Left kidney (tissue), 8 donors: ENCODE measurements at places on chromosomes 3 and 15. TPM values are rescaled to one million over a fixed set of nuclear protein-coding genes. Genes with fewer than 3 reads are reported as not detected.

DAZL gene
- not detected for polyA plus RNA-seq

FAM107A gene
- 4.2 TPM for polyA plus RNA-seq

NPAP1 gene
- polyA plus RNA-seq, result 2.1 TPM

SLMAP gene
- polyA plus RNA-seq, result 59.4 TPM

SLC2A2 gene
- 19.5 TPM for polyA plus RNA-seq

MBD4 gene
- polyA plus RNA-seq, result 54.5 TPM

PARP3 gene
- 18.0 TPM for polyA plus RNA-seq

RTP3 gene
- not detected for polyA plus RNA-seq

SLC6A11 gene
- 0.10 TPM for polyA plus RNA-seq

LRRC31 gene
- polyA plus RNA-seq, result 0.38 TPM

CYP8B1 gene
- polyA plus RNA-seq, result 1.3 TPM

CCNB2 gene
- 61.4 TPM for polyA plus RNA-seq

PLA2G4F gene
- 25.0 TPM for polyA plus RNA-seq

ARGFX gene
- polyA plus RNA-seq, result not detected

DUOXA1 gene
- 0.23 TPM for polyA plus RNA-seq

PSTPIP1 gene
- 1.4 TPM for polyA plus RNA-seq

CLSTN2 gene
- polyA plus RNA-seq, result 2.0 TPM

CCR9 gene
- 0.05 TPM for polyA plus RNA-seq

TRIM42 gene
- polyA plus RNA-seq, result not detected

SAMMSON gene
- polyA plus RNA-seq, result not detected

SLC51A gene
- 18.0 TPM for polyA plus RNA-seq

RPUSD2 gene
- 9.2 TPM for polyA plus RNA-seq

RLBP1 gene
- polyA plus RNA-seq, result not detected

DUOXA2 gene
- polyA plus RNA-seq, result not detected

SNTN gene
- polyA plus RNA-seq, result not detected

ZNF774 gene
- 5.4 TPM for polyA plus RNA-seq

CYP1A2 gene
- 0.18 TPM for polyA plus RNA-seq

NAALADL2 gene
- polyA plus RNA-seq, result 19.9 TPM

DUT gene
- 166 TPM for polyA plus RNA-seq

GOLGA8K gene
- polyA plus RNA-seq, result 3.6 TPM

CSTA gene
- polyA plus RNA-seq, result 0.32 TPM

TAGLN3 gene
- 2.3 TPM for polyA plus RNA-seq

ITIH4 gene
- 15.6 TPM for polyA plus RNA-seq

TGM4 gene
- polyA plus RNA-seq, result 0.18 TPM

DPPA2 gene
- 1.0 TPM for polyA plus RNA-seq

UBE2Q2 gene
- 60.4 TPM for polyA plus RNA-seq

RAB6B gene
- polyA plus RNA-seq, result 15.3 TPM

KCNMB3 gene
- polyA plus RNA-seq, result 8.1 TPM

IGSF11 gene
- polyA plus RNA-seq, result 5.8 TPM

TP63 gene
- 1.6 TPM for polyA plus RNA-seq

SH2D7 gene
- polyA plus RNA-seq, result 0.98 TPM

RARRES1 gene
- 12.6 TPM for polyA plus RNA-seq

ECT2 gene
- polyA plus RNA-seq, result 50.9 TPM

COL6A5 gene
- polyA plus RNA-seq, result 0.07 TPM

DUOX1 gene
- 7.8 TPM for polyA plus RNA-seq

SNAP23 gene
- 126 TPM for polyA plus RNA-seq

GPR27 gene
- polyA plus RNA-seq, result 8.7 TPM

ALS2CL gene
- 12.4 TPM for polyA plus RNA-seq

AGTR1 gene
- 19.2 TPM for polyA plus RNA-seq

MEX3B gene
- 11.1 TPM for polyA plus RNA-seq

ZBED2 gene
- 0.27 TPM for polyA plus RNA-seq

SATB1 gene
- 44.0 TPM for polyA plus RNA-seq

TMEM108 gene
- polyA plus RNA-seq, result 1.6 TPM

WDR48 gene
- 117 TPM for polyA plus RNA-seq
